Head of caudate nucleus (tissue), 42 donors: ENCODE measurements at places on chromosomes 4 and X.
A peak's percentile ranks its signal among the peaks of the same experiment; 100 is the strongest.

GRCh38 chrX:49988143-49988542 is 65.7 kb downstream of the CLCN5 start:
- no peak for DNase-seq

- DNase-seq, result no peak
These were observed 728 bp downstream of the UBA6 start for GRCh38 chr4:67700116-67700737.

DNA sequence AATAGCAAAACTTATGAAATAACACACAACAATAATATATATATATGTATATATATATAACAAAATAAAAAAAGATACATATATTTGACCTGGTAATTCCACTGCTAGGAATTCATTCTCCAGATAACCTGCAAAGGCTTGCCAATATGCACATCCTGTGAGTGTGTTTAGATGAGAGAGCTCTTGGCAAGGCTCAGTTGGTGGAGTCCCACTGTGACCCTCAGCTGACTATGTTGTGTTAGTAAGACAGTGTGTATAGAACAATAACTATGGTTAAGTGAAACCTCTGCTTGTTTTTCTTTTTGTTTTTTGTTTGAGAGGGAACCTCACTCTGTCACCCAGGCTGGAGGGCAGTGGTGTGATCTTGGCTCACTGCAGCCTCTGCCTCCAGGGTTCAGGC is 39.5 kb upstream of the RBMX start:
- DNase-seq, result no peak

GRCh38 chr4:35966566-35966965 is 277.7 kb downstream of the ARAP2 start:
- no peak for DNase-seq

GRCh38 chr4:17132226-17132625 is 233.8 kb upstream of the LDB2 start:
- DNase-seq, result no peak

GRCh38 chr4:47836641-47837093 is 1.2 kb downstream of the CORIN start:
- DNase-seq, result peak; percentile 75
